ENCODE measurements at places on chromosomes 7 and 10.
A peak's percentile ranks its signal among the peaks of the same experiment; 100 is the strongest.

DNA sequence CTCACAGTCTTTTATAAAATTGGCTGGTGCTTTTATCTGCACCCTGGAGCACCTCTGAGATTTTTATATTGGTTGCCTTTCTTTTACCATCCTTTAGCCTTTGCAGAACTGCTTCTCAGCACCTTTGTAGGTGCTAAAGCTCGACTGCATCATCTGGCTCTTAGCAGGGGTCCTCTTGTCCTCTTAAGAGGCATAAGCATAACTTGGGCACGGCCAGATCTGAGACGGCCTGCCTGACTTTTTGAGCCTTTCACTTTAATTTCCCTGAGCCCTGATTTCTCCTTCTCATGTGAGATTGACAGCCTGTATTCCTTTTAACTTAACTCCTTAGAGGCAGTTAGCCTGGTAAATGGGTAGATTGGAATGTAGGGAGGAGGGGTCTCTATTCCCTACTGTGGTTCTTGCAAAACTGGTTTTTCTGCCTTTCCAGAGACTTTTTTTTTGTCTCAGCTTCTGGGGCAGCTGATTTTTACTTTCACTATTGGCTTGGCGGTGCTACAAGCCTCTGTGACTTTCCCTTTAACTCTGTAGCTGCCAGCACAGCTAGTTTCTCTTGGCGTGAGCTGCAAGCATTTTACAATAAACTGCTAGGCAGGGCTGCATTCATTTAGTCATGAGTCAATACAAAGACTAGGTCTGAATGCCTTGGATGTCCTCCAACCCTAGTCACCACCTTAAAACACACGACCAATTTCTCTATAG is 24.0 kb downstream of the ZPBP start:
- DNase-seq = no peak

GRCh38 chr10:96832721-96833219 is 672 bp downstream of the LCOR start:
- peak; percentile 42 for DNase-seq

GRCh38 chr10:112461029-112461887 is 14.2 kb downstream of the VTI1A start:
- no peak for DNase-seq

- DNase-seq = no peak
Observed at GRCh38 chr10:92916433-92916832, 68.1 kb downstream of the EXOC6 start.

GRCh38 chr10:49739426-49739825 is 22.7 kb downstream of the OGDHL start:
- no peak for DNase-seq

DNA sequence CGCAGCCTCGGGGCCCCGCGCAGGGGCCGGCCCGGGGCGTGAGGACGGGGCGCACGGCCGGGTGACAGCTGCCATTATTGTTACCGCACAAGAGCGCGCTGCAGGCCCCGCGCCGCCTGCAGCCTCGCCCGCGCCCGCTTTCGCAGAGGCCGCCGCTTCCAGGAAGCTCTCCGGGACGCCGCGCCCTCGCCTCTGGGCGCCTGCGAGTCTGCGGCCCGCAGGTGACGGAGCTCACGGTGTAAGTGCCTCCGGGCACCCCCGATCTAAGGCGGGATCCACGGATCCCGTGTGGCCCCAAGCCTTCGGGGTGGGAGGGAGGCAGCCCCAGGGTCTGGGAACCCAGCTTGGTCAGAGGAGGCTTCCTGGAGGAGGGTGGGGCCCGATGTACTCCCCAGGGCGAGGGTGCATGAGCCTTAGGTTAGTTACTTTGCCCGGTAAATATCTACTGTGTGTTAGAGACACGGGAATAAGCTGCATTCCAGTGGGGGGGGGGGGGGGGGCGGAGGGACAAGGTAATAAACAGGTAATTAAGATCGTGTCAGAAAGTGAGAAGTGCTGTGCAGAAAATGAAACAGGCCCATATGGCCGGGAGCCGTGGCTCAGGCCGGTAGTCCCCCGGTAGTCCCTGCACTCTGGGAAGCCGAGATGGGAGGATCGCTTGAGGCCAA is 638 bp downstream of the IQCE start:
- DNase-seq = no peak

Data from esophagus squamous epithelium (tissue), 5 donors.